ENCODE measurements at places on chromosomes 4 and X. TPM values are rescaled to one million over a fixed set of nuclear protein-coding genes. Genes with fewer than 3 reads are reported as not detected.

EFHC2 gene
- not detected for total RNA-seq

GABRQ gene
- total RNA-seq: not detected

VCX2 gene
- total RNA-seq: not detected

AMBN gene
- total RNA-seq: not detected

GRCh38 chr4:3396600-3396999 lies 45.2 kb upstream of the HGFAC start:
- no peak for DNase-seq
- H3K4me3 ChIP-seq: no peak overlapping the region
- H3K27me3 ChIP-seq: no peaks in the 10 kb centered on the region
- no peak overlapping the region for H3K27ac ChIP-seq

GRCh38 chr4:139246166-139246565 lies 33.9 kb downstream of the MGARP start:
- peaks cover 5% of the 10 kb centered on the region for H3K4me1 ChIP-seq
- H3K27ac ChIP-seq: no peak overlapping the region
- DNase-seq: no peak
- no peak overlapping the region for H3K4me3 ChIP-seq
- no peaks in the 10 kb centered on the region for H3K27me3 ChIP-seq
- H3K36me3 ChIP-seq: no peaks in the 10 kb centered on the region

GRCh38 chrX:84363051-84363450 lies 139.2 kb downstream of the HDX start:
- no peak overlapping the region for H3K4me3 ChIP-seq
- H3K36me3 ChIP-seq: no peaks in the 10 kb centered on the region
- no peaks in the 10 kb centered on the region for H3K27me3 ChIP-seq

GRCh38 chr4:170386511-170386910 lies 296.8 kb upstream of the AADAT start:
- no peaks in the 10 kb centered on the region for H3K36me3 ChIP-seq
- no peak for DNase-seq
- H3K4me1 ChIP-seq: no peaks in the 10 kb centered on the region
- H3K4me3 ChIP-seq: no peak overlapping the region

GRCh38 chr4:131339137-131339536 lies 1810.0 kb upstream of the PCDH10 start:
- DNase-seq: no peak
- H3K27me3 ChIP-seq: no peaks in the 10 kb centered on the region
- no peak overlapping the region for H3K4me3 ChIP-seq
- H3K27ac ChIP-seq: no peak overlapping the region

DNA sequence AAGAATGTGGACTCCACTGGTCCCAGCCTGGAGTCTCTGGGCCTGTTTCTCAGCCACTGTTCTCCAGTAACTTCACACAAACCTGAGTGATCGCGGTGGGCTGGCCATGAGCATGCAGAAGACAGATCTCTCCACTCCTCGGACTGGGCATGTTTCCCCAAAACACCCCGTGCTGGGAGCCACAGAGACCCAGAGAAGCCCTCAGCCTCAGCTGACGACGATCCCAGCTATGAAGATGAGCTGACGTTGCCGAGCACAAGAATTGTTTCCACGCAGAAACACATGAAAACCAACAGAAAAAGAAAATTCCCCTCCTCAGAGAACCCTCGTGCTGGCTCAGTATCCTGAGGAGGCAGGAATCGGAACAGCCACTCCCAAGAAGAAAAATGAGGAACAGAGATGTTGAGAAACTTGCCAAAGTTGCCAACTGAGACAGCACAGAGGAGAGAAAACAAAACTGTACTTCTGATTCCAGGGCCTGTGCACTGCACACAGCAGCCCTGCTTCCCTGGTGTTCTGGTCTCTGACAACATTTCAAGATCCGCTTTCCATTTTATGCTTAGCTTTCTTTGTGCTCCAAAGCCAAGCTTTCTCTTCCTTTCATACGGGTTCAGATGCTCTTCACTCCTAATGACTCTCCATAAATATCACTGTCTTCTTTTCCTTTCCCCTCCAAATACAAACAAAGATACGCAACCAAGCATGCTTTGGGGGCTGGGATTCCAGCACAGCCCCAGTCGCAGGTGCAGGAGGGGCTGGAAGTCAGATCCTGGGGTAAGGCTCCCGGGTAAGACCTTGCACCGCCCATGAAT lies 81.4 kb downstream of the IRF2 start:
- peaks cover 24% of the 10 kb centered on the region for H3K4me1 ChIP-seq
- H3K36me3 ChIP-seq: peaks cover 98% of the 10 kb centered on the region
- no peaks in the 10 kb centered on the region for H3K27me3 ChIP-seq
- DNase-seq: no peak
- H3K27ac ChIP-seq: peak overlapping the region; percentile 52

DNA sequence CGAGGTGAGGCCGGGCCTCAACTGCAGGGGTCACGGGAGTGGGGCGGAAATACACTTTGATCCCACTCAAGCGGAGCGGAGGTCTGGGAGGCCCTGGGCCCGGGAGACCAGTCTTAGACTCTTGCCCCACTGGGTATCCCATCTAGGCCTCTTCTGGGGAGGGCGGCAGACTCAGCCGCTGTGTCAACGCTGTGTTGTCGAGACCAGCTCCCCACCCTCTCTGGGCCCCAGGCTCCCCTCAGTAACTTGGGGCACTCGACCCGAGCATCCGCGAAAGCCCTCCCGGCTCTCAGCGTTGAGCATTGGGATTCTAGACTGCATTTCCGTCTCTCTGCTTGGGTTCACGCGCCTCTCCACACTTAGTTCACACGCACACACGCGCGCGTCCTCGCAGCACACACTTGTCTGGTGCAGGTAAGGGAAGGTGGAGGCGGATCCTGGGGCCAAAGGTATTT lies 1.7 kb downstream of the NKX3-2 start:
- no peaks in the 10 kb centered on the region for H3K36me3 ChIP-seq
- H3K4me1 ChIP-seq: peaks cover 45% of the 10 kb centered on the region
- peaks cover 99% of the 10 kb centered on the region for H3K27me3 ChIP-seq
- no peak for DNase-seq
- no peak overlapping the region for H3K27ac ChIP-seq

GRCh38 chrX:19715711-19716638 lies 171.4 kb downstream of the SH3KBP1 start:
- no peaks in the 10 kb centered on the region for H3K27me3 ChIP-seq
- no peak overlapping the region for H3K27ac ChIP-seq
- DNase-seq: no peak
- no peak overlapping the region for H3K4me3 ChIP-seq

DNA sequence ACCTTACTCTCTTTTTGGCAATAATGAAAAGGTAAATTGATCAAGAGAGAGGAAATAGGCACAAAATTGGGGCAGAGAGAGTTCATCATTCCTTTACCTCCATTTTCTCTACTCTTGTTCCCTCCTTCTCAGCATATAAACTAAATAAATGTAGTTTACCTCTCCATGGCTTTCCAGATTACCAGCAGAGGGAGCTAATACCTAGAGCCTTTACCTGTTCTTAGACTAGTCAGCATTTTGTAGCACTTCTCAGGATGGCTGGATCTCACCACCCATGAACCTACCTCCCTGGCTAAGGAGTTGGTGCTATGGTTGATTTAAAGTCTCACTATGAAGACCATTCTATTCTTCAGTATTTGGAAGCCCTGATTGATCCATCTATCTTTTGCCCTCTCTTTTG lies 15.7 kb downstream of the OFD1 start:
- no peaks in the 10 kb centered on the region for H3K4me1 ChIP-seq
- DNase-seq: peak; percentile 64
- peaks cover 25% of the 10 kb centered on the region for H3K36me3 ChIP-seq
- no peaks in the 10 kb centered on the region for H3K27me3 ChIP-seq

Data from stomach (tissue), 19 donors.